ENCODE measurements at places on chromosomes 16 and 17. TPM values are rescaled to one million over a fixed set of nuclear protein-coding genes. Genes with fewer than 3 reads are reported as not detected.

The CMTM2 gene
- not detected for total RNA-seq

The ALDH3A1 gene
- total RNA-seq: 1.6 TPM

DNA sequence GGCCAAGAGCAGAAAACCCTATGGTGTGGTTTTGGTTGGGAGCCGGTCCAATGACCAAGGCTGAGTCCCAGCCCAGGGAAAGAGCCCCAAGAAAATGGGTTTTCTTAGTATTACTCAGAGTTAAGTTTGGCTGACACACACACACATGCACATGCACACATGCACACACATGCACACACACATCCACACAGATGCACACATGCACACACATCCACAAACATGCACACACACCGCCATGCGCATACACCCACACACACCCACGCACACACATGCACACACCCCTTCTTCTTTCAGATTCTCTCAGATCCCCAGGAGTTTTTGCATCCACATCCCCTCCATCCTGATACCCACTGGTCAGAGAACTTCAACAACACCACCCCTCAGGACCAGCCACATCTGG is 9.1 kb downstream of the ABCC12 start:
- no peak for DNase-seq

- no peak for DNase-seq
Measured at GRCh38 chr17:77830816-77831473, 127.6 kb upstream of the TNRC6C start.

DNA sequence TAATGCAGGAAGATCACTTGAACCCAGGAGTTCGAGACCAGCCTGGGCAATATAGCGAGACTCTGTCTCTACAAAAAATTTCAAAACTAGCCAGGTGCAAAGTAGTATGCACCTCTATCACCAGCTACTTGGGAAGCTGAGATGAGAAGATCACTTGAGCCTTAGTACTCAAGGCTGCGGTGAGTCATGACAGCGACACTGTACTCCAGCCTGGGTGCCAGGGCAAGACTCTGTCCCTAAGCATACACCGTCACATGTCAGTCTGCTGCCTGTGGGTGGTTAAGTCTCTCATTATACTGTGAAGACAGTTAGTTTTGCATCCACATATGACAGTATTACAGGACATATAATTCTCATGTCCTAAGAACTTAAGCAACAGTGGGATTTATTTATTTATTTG is 21.8 kb downstream of the NMRAL1 start:
- no peak for DNase-seq

- no peak for DNase-seq
Measured at GRCh38 chr16:9602189-9602588, 510.7 kb downstream of the HAPSTR1 start.

DNA sequence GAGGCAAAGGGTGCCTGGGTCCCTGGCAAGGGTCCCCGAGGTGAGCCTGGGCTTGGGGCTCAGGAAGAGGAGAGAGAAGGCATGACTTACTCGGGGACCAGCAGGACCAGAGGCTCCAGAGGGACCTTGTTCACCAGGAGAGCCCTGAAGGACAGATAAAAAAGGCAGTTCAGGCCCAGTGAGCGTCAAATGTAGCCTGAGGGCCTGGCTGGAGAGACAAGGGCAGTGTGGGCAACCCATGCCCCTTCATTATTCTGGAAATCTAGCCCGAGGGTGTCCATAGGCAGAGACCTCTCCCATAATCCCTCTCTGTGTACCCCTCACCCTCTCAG is 14.1 kb downstream of the COL1A1 start:
- no peak for DNase-seq

Data from osteocyte (in vitro differentiated cells).